Posterior cingulate gyrus (tissue), 11 donors: ENCODE measurements at places on chromosomes 12 and 14.

GRCh38 chr14:61544448-61545330, 150.6 kb upstream of the HIF1A start:
- no peak for DNase-seq

DNA sequence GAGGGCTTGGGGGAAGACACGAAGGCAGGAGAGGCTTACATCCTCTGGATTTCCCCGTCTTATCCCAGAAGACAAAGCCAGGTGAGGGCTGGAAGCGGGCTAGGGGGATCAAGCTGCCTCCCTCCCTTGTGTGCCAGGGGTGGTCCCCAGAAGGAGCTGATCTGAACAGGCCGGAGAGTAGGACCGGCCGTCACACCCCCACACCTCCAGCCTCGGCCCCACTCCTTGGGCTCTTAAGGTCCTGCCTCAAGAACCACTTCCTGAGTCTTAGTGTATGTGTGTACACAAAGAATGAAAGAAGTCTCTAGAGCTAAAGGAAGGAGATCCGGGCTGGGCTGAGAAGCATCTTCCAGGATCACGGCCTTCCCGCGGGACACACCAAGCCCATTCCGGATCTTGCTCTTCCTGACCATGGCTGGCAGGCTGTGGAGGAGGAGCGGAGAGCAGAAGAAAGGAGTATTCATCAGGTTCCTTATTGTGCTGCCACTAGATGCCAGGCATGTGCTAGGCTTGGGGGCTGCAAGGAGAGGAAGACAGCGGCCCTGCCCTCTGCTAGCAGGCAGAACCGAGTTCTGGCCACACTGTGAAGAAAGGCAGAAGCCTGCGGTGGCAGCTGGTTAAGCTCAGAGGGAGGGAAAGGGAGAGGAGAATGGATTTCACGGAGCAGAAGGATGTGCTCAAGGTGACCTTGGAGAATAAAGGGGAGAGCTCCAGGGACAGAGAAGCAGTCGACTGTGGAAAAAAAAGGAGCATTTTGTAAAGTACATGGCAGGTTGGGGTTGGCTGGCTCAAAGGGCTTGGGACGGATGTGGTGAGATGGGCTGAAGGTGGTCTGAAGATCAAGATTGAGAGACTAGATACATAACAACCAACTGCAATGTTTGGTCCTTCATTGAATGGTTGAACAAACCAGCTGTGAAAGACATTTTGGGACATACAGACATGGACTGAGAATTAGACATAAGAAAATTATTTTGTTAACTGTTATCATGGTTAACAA, 1.3 kb upstream of the CD63 start:
- peak; percentile 95 for DNase-seq

DNA sequence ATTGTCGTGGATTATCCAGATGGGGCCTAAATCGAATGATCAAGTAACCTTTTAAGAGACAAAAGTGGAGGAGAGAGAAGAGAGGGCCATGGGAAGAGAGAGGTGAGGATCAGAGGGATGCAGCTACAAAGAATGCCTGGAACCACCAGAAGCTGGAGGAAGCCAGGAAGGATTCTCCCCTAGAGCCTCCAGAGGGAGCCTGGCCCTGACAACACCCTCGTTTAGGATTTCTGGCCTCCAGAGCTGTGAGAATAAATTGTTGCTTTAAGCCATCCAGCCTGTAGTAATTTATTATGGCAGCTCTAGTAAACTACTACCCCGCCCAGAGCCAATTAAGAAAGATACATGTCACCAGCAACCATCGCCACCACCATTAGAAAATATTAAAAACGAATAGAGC, 46.2 kb upstream of the GSC start:
- no peak for DNase-seq

DNA sequence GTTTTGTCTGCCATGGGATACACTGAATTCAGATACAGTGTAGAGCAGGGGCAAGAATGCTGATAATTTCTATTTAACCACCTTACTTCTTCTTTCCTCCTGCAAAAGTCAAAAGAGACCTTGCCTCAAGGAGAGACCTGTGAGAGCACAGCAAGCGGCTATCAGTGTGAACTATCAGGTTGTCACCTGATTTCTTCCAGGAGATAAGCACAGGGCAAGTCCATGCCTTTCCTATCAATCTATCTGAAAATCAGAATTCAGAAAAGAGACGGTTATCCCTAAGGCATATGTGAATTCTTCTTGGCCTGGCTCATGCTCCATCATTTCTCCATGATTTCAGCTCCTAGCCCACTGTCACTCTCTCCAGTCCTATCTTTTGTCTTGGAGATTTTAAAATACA, 128.9 kb upstream of the CCND2 start:
- no peak for DNase-seq

GRCh38 chr12:112443916-112444315, 25.2 kb downstream of the PTPN11 start:
- DNase-seq, result no peak

- DNase-seq, result no peak
Observed at GRCh38 chr14:103257211-103257962, 76.7 kb upstream of the EIF5 start.

DNA sequence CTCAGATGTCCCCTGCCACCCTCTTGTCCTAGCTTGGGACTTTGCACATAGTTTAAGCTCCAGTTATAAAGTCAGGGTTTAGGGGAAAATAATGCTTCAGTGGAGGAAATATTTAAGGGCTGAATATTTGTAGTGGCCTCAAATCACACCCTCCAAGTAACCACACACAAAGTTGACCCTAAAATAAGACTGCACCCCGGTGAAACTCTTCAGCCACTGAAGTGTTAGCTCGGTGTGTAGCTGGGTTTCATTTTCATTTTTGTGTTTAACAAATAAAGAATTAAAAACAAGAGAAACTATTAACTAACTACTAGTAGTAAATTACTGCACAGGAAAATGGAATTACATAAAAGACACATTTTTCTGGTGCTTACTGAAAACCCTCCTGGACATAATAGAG, 14.8 kb upstream of the BCL11B start:
- DNase-seq, result no peak

- DNase-seq, result peak; percentile 29
Observed at GRCh38 chr12:57085999-57086492, 2.9 kb upstream of the NAB2 start.

- DNase-seq, result no peak
Observed at GRCh38 chr12:107091989-107092641, 1.2 kb downstream of the CRY1 start.

DNA sequence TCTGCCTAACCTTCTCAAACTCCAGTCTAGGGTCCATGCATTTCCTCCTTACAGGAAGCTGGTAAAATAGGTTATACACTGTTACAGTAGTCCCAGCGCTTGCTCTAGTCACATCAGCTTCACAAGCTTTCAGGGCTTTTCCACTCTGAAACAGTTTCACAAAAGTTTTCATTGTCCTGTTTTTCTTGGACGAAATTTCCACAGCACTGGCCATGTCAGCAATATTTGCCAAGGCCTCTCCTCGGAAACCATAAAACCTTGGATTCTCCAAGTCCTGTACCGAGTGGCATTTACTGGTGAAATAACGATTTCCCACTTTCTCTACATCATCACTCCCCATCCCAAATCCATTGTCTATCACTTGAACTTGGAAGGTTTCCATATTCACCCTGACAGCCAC, 2.1 kb downstream of the MLH3 start:
- no peak for DNase-seq

DNA sequence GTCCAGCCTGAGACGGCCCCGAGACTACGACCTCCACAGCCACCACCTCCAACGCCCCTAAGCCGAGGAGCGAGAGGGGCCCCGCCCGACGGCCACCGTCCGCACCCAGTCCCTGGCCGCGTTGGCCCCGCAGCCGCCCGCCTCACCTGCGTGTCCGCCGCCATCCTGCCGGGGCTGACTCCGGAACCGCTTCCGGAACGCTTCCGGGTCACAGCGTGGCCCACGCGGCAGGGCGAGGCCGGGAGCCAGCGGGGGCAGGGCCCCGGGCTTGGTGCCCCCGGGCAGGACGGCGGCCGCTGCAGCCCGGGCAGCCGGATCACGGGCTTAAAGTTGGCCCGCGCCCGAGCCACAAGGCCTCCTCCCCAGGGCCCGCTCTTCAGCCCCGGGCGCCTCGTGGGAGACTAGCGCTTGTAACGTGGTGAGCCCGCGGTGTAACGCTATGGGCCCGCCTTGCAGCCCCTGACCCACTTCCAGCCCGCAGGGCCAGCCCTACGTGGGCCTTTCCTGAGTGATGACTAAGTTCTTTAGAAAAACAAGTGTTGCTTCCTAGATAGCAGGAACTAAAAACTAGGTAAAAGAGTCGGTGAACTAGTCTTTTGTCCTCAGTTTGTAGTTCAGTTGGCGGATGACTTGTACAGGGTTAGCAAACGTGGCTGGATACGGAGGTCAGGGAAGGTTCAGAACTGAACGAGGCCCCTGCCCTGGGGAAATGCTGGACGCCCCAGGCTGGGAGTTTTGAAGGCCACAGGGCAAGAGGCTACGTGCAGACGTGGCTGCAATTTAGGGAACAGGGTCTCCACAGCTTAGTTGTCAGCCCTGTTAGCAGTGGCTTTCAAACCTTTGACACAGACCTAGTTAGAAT, at the start of gene GCN1:
Gene GCN1 (minus strand): TSS at position 182 of the 862 bp plus-strand sequence. CDS start 18 bp downstream, at position 164.
- DNase-seq, result peak; percentile 97

GRCh38 chr12:44357494-44357893, 518.6 kb downstream of the NELL2 start:
- DNase-seq, result no peak

DNA sequence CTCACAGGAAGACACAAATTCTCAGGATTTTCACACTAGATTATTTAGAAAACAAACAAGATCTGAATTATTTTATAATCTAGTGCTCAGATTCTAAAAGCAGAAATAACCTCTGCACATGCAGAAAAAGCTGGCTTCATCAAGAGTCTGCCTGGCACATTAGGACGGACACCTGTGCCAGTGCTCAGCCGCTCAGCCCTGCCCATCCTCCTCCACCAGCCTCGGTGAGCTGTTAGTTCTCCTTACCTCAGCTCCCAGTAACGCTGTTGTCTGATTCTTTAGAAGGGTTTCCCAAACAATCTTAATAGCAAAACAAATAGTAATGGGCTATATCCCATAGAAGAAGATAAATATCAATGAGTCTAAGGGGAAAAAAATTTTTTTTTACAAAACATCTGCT, 27.7 kb downstream of the DUSP16 start:
- DNase-seq, result no peak

DNA sequence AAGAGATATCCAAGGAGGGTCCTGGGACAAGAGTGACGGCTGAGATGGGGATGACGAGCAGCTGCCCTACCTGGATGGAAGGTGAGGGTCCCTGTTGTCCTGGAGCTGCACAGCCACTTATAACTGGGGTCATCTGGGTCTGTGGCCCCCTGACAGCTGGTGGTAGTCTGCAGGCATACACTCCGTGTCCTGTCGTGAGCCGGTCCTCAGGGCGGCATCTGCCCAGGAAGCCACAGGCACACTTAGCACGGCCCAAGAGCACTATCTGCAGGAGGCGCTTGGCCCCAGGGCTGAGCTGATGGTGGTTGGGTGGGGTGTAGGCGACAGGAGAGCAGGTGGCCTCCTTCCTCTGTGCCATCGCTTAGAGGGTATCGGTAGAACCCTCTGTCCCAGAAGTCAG, 248.1 kb downstream of the CACNA1C start:
- DNase-seq, result no peak

DNA sequence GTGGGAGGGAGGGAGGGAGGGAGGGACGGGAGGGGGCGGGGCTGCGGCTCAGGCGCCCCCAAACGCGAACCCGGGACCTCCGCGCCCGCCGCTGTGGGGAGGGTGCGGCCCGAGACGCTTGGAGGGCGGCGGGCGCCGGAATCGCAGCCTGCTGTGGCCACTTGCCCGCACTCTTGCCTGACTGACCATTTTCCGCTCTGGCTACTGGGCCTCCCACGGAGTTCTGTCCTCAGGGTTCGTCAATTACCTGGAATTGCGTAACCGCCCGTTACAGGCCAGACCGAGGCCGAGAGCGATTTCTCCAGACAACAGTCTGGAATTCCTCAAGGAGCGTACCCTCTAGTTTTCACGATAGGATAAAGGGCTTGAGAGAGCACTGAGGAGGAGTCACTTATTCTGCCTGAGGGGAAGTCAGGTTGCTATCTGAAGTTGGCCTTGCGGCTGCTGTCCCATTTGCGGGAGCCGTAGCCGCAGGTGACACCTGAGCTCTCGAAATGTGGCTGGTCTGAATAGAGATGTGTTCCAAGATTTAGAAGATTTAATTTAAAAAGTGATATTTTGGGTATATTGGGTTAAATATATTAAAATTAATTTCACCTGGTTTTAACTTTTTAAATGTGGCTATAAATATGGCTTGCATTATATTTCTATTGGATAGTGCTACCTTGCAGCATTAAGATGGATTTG, 446 bp upstream of the ZNF641 start:
- peak; percentile 84 for DNase-seq

- no peak for DNase-seq
Observed at GRCh38 chr14:85420278-85420677, 109.7 kb upstream of the FLRT2 start.
